MCF 10A (cell line): ENCODE measurements at places on chromosomes 2 and 18. TPM values are rescaled to one million over a fixed set of nuclear protein-coding genes. Genes with fewer than 3 reads are reported as not detected.

GRCh38 chr2:71974846-71975245, 172.8 kb downstream of the CYP26B1 start:
- no peak for DNase-seq

- no peak for DNase-seq
These were observed 596.0 kb downstream of the LRP1B start for GRCh38 chr2:141534666-141535362.

UGT1A10 gene
- not detected in 2 replicates for total RNA-seq

DNA sequence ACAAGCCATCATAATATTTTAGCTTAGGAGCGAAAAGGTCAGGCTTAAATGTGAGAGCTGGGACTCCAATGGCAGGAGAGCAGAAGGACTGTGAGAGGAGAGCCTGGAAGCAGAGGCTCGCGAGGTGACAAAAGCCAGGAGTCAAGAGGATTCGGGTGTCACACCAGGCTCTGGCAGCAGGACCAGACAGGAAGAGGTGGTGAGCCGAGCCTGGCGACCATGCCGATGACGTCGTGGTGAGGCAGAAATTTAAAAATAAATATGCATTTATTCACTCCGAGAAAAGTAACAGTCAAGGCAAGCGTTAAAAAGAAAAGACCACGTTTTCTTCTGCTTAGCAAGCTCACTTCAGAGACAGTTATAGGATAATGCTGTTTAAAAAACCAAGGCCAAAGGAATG, 31.3 kb upstream of the ZNF236 start:
- DNase-seq = no peak

- DNase-seq = no peak
These were observed 160.5 kb downstream of the ZFP36L2 start for GRCh38 chr2:43065871-43066270.

- peak; percentile 8 for DNase-seq
These were observed 468.0 kb upstream of the PKDCC start for GRCh38 chr2:41579806-41580205.

- DNase-seq = no peak
These were observed 5.6 kb upstream of the SMIM21 start for GRCh38 chr18:75433098-75433497.

ACTG2 gene
- not detected in 2 replicates for total RNA-seq
